ENCODE measurements at places on chromosomes 2 and 18.
A peak's percentile ranks its signal among the peaks of the same experiment; 100 is the strongest.

DNA sequence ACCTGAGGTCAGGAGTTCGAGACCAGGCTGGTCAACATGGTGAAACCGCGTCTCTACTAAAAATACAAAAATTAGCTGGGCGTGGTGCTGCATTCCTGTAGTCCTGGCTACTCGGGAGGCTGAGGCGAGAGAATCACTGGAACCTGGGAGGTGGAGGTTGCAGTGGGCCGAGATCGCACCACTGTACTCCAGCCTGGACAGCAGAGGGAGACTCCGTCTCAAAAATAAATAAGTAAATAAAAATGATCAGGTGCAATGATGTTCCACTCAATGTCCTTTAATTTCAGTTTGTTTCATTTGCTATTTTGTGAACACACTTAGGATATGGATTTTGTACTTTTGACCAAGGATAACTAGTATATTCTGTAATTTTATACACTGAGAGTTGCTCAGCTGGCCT is 9.3 kb downstream of the HADHA start:
- no peak for DNase-seq

DNA sequence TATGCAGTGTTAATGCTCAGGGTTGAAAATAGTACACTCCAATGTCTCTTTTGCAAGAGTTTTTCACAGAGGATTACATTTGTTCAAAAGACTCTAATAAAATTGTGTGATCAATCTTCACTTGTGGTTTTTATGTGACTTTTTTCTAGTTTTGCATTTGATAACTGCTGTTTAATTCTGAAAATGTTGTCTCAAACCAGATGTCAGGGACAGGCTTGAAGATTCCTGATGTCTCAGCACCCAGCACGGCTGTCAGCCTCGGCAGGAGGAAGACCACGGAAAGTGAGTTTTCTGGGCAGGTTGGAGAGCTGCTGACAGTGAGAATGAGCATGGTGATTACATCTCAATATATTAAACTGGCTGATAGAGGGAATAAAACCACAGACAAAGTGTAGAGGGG is 9.1 kb downstream of the SOX11 start:
- DNase-seq, result no peak

DNA sequence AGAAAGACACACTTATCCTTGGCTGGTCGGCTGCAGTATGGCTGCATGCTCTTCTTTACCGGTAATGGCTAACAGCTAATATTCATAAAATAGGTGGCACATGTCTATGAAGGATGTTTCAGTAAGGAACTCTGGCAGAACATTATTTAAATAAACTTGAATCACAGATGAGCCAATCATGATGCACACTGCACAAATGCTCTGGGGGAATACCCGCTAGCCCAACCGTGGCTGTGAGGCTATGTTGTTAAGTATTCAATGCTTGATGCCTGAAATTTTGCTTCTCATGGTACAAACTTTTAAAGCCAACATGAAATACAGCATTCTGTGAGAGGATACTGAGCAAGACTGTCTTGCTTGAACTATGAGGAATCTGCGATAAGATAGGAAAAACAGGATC is 505.8 kb downstream of the ZEB2 start:
- DNase-seq, result peak; percentile 19

- DNase-seq, result no peak
Observed at GRCh38 chr2:3241971-3242746, 135.5 kb downstream of the EIPR1 start.

- no peak for DNase-seq
Observed at GRCh38 chr2:168392797-168393196, 63.3 kb upstream of the CERS6 start.

GRCh38 chr18:49997558-49997957 is 184.2 kb upstream of the ACAA2 start:
- DNase-seq, result no peak

GRCh38 chr2:3807853-3808252 is 104.5 kb downstream of the DCDC2C start:
- no peak for DNase-seq
